ENCODE measurements at places on chromosomes 6 and 20.

DNA sequence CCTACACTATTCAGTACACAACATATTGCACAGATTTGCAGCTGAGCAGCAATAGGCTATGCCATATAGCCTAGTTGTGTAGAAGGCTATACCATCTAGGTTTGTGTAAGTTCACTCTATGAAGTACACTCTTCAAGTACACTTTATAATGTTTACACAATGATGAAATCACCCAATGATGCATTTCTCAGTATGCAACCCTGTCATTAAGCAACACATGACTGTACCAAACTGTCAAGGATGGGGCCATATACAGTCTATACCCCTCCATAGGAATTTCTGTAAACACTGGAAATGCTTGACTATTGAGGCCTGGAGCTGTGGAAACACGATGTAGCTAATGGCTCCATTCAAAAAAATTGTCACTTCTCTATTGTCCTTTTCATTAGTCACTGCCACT is 535.4 kb downstream of the EPM2A start:
- DNase-seq: no peak

DNA sequence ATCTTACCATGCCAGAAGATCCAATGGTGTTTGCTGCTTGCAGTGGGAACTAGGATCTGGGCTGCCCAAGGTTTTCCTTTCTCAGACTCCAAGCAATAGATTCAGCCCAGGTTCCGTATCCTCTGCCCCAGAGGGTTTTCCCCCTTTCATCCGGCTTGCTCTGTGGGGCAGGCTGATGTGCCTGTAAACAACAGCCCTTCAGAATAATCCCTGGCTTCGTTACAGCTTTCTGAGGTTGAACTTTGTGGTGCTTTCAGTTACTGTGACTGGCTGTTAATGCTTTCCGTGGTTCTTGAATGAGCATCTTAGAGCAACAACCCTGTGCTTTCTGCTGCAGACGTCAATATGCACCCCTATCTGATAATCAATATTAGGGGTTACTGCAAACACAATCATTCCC is 400.4 kb downstream of the BTBD3 start:
- DNase-seq: no peak

GRCh38 chr20:33600981-33601380 is 61.1 kb upstream of the C20orf144 start:
- DNase-seq: no peak

- DNase-seq: no peak
Measured at GRCh38 chr6:168765752-168766151, 324.8 kb downstream of the SMOC2 start.

DNA sequence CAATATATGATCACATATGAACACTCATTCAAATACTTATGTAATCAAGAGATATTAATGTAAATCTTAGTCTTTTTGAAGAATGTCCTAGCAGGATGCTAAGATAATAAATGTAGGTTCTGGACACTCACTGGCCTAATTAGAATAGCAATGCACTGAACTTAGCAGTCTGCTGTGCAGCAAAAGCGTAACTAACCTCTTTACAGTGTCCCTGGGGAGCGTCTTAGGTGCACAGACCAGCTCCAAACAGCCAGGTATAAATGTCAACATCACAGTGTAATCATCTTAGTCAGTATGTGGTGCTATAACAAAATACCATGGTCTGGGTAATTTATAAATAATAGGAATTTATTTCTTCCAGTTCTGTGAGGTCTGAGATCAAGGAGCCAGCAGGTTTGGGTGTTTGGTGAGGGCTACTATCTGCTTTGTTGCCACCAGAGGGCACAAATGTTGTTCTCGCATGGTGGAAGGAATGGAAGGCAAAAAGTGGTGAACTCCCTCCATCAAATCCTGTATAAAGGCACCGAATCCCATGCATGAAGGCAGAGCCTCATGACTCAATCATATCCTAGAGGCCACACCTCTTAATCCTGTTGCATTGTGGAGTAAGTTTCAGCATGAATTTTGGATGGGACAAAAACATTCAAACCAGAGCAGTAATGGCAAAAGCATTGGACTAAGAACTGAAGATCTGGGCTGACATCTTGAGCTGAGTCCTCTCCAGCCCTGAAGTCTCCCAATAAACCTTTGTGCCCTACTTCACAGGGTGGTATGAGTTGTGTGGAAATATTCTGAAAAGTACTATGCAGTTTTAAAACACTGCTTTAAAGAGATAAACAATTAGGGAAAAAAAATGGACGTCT is 41.8 kb upstream of the FOXO3 start:
- peak; percentile 2 for DNase-seq

GRCh38 chr6:4768815-4769214 is 7.4 kb upstream of the CDYL start:
- DNase-seq: no peak

DNA sequence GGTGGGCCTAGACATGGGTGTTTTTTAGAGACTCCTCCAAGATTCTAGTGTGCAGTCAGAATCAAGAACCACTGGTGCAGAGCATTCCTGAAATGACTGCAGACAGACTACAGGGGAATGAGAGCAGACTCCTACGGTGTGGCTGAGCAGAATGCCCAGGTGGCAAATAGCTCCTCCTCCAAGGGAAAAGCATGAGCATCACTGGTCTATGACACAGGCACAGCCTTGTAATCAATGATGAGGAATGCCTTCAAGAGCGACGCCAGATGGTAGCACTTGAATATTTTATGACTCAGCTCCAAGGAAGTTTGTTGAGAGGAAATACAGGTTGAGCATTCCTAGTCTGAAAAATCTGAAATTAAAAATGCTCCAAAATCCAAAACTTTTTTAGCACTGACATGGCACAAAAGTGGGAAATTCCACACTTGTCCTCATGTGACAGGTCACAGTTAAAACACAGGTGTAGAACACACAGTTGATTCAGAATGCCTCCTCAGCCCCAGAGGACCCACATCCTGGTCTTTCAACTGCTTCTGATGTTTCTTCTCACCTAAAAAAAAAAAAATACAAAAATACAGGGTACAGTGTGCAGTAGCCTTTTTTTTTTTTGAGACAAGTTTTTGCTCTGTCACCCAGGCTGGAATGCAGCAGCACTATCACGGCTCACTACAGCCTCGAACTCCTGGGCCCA is 10.6 kb upstream of the FAM8A1 start:
- DNase-seq: no peak
